Caudate nucleus (tissue), 63 donors: ENCODE measurements at places on chromosomes 7 and 10.
A peak's percentile ranks its signal among the peaks of the same experiment; 100 is the strongest.

DNA sequence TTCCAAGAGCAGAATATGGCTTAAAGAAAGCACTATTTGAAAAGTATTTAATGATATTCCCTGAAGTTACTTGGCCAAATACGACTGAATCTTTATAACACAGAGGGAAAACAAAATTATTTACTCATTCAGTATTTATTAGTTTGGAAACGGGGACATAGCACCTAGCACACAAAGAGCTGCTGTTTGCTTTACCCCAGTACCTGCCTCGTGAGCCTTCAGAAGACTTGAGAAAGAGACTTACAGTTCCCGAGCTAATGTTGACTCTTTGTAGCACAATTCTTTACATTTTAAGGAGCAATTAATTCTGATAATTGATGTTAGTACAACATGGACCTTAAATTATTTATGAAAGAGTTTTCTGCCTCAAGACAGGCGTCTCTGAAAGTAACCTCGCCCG is 88.7 kb downstream of the FAM204A start:
- DNase-seq: no peak

DNA sequence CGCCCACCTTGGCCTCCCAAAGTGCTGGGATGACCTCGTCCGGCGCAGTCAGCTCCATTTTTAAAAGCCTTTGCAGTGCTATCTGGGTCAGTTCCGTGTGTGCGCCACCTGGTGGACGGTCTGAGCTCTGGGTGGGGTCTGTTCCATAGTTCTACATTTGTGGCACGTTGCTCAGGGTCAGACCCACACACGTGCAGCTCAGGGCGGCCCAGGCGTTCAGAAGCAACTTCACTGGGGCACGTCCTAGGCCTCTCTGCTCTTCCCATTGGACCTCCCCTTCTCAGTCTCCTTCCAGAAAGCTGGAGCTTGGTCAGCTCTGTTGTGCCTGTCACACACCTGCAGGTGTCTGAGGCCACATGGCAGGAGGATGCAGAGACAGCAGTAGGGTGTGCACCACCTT is 137.9 kb downstream of the DNAJB6 start:
- DNase-seq: no peak

GRCh38 chr7:137986252-137987017 is 15.5 kb downstream of the CREB3L2 start:
- DNase-seq: no peak

DNA sequence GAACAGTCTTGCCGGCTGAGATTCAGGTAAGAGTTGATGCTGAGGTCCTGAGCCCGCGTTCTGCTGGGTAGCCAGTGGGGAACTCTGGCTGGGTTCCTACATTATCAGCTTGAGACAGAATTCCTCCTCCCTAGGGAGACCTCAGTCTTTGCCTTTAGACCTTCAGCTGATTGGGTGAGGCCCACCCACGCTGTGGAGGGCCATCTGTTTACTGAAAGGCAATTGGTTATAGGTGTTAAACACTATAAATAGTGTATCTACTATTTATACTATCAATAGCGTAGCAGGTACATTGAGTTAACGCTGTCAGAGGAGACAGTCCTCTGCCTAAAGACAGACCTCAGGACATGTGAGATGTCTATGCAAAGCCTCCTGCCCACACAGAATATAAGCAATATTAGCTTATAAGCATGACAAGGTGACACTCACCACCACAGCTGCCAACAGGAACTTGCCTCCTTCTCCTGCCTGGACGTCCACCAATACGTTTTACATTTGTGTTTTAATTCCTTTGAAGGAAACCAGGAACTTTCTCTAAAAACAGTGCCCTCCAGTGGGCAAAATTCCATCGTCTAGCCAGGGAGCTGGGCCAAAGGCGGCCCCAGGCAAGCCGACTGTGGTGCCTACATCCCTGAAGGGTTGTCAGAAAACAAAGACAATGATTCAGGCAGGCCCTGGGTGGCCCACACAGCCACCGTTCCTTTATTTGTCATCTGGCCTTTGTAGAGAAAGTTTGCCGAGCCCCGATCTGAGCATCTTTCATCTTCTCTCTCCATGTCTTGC is 58.8 kb downstream of the INSIG1 start:
- DNase-seq: no peak

GRCh38 chr10:90893190-90893589 is 21.4 kb downstream of the RPP30 start:
- no peak for DNase-seq

DNA sequence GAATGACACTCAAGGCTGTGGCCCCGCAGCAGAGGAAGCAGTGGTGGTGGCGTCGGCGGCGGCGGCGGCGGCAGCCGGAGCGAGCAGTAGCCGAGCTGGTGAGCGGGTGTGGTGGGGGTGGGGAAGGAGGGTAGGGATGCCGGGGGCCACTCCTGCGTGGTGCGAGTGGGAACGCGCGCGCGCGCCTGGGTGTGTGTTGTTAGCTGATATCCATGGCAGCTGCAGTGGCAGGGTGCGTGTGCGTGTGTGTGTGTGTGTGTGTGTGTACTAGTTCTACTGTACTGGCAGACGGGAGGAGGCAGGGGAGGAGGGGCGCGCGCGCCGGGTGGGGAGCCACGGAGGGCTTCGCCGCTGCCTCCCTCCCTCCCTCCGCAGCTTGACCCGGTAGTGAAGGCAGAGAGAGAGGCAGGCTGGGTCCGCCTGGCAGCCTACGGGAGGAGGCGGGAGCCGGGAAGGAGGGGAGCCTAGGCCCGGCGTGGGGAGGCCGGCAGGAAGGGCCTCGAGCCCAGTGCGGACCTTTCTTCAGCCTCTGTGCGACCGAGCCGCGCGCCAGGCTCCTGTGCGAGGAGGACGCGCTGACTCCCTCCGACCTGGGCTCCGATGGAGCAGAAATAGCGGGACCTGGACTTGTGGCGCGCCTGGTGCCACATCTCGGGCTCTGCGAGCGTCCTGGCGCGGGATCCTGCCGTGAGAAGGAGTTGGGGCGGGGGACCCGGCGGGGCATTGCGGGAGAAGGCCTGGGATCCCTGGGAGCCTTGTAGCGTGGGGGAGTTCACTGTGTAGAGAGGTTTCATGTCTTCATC is at the start of gene MAGI2:
Gene MAGI2, minus strand, starts transcription at position 110 of the 803 bp plus-strand sequence. CDS start 347 bp downstream, outside the sequence.
- DNase-seq: peak; percentile 68
